ENCODE measurements at places on chromosomes 3 and 15.
A peak's percentile ranks its signal among the peaks of the same experiment; 100 is the strongest.

DNA sequence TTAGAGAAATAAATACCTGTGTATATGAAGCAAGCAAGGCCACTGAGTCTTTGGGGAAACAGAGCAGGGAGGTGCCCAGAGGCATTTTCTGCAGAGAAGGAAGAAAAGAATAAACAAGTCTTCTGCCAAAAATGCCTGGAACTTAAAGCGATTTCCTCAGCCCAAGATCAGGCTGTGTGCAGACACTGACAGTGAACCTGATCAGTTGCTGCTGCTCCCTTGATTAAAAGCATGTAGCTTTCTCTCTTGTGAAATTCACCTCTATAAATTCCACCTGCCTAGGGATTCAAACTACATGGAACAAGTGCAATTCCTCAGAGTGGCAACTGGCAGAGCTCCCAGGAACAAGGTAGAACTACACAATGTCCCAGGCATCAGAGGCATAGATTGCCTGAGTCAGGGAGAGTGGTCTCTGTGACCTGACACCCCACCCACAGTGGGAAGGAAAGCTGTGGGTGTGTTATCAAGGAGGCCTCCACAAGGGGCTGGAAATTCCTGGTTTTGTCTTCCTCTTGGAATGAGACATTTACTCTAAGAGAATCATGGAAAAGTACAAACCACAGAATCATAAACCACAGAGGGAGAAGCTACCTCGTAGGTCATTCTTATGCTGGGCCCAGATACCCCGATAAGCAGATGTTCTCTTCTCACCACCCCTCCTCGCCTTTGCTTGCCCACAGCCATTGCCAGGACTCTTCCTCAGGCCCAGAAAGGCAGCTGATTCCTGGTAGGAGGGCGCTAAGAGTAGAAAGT, 1.8 kb upstream of the ZBTB38 start:
- no peak for DNase-seq

GRCh38 chr3:80157546-80157945, 389.7 kb upstream of the ROBO1 start:
- DNase-seq: no peak

DNA sequence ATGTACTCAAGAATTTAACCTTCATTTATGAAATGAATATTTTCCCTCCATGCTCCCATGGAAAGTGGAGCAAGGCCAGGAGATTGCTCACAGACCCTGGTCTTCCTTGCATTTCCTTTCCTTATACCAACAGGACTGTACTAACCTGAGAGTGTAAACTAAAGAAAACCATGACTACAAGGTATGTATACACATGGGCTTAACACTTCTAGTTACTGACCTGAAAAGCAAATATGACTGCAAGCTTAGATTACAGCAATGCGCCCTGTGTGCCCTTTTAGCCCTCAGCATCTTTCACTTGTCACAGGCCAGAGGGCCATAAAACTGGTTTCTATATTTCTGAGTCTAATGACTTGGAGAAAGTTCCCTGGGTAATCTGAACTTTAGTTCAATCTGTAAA, 52.1 kb downstream of the NEK10 start:
- no peak for DNase-seq

DNA sequence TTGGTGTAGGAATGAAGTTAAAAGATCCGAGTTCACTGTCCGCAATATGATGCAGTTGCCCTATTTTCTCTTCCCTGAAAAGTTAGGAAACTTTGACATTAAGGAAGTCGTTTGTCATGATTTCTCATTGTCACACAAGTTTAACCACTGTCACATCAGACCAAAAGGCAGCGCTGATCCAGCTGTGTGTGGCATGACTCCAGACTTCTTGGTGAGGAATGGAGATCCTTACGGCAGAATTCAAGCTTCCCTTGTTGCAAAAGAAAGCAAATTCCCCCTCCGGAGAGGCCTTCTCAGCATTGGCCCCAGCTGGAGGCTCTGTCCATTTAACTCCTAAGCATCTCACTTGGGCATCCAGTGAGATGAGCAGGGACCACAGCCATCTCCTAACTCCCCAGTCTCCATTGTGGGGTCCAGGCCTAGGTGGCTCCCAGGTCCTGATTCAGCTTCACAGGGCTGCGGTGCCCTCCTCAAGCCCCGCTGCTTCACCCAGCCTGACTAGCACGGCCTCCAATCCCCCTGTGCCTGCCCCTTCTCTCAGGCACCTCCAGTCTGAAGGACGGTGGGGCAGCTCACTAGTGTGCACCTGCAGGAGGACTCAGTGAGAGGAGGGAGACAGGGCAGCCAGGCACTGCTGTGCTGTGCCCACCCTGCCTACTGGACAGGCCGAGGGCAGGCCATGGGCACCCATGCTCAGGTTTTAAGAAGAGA, 159.5 kb downstream of the CHSY1 start:
- no peak for DNase-seq

DNA sequence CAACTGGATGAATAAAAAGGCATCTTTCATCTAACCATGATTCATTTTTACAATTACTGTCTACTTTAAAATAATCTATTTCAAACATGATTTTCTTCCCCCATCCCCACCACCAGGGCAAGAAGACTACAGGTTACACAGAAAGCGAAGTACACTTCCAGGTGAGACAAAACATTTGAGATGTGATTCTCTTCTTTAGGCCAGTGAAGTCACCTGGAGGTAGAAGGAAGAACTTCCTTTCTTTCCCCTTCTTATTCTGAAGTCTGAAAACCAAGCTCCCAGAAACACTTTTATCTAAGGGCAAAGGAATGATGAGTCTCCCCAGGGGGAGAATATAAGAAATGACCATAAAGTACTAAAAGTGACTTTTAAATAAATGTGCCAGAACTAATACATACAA, 36.7 kb downstream of the SHQ1 start:
- DNase-seq: no peak

- DNase-seq: peak; percentile 59
Measured at GRCh38 chr3:190446573-190447279, 3.0 kb downstream of the TMEM207 start.

GRCh38 chr15:33292717-33293307, 18.0 kb upstream of the RYR3 start:
- DNase-seq: peak; percentile 64

Measured in common myeloid progenitor, CD34-positive (primary cell).